T-cell (primary cell): ENCODE measurements at places on chromosomes 4 and X.
A peak's percentile ranks its signal among the peaks of the same experiment; 100 is the strongest.

- DNase-seq, result no peak
- no peak overlapping the region for H3K4me3 ChIP-seq
- no peak overlapping the region for H3K27ac ChIP-seq
- peaks cover 77% of the 10 kb centered on the region for H3K36me3 ChIP-seq
- H3K4me1 ChIP-seq, result peaks cover 6% of the 10 kb centered on the region
- no peaks in the 10 kb centered on the region for H3K27me3 ChIP-seq
Measured at GRCh38 chr4:3522651-3523050, 9.6 kb downstream of the LRPAP1 start.

GRCh38 chr4:182174979-182175378, 68.2 kb upstream of the TENM3 start:
- H3K27me3 ChIP-seq, result no peaks in the 10 kb centered on the region
- DNase-seq, result no peak
- no peaks in the 10 kb centered on the region for H3K36me3 ChIP-seq
- no peak overlapping the region for H3K27ac ChIP-seq
- no peaks in the 10 kb centered on the region for H3K4me1 ChIP-seq
- H3K4me3 ChIP-seq, result no peak overlapping the region

GRCh38 chrX:46611658-46612362, 38.2 kb downstream of the CHST7 start:
- H3K27ac ChIP-seq, result no peak overlapping the region
- peaks cover 13% of the 10 kb centered on the region for H3K4me1 ChIP-seq
- peak; percentile 31 for DNase-seq
- H3K36me3 ChIP-seq, result no peaks in the 10 kb centered on the region

GRCh38 chrX:111244235-111244750, 26.0 kb downstream of the CAPN6 start:
- H3K27ac ChIP-seq, result no peak overlapping the region
- H3K4me1 ChIP-seq, result no peaks in the 10 kb centered on the region
- H3K36me3 ChIP-seq, result no peaks in the 10 kb centered on the region
- H3K27me3 ChIP-seq, result no peaks in the 10 kb centered on the region
